Uterus (tissue), 4 donors: ENCODE measurements at places on chromosomes 2 and 18. TPM values are rescaled to one million over a fixed set of nuclear protein-coding genes. Genes with fewer than 3 reads are reported as not detected.

Gene CYP1B1
- 58.2 TPM for total RNA-seq

Gene HAAO
- total RNA-seq: 3.1 TPM

Gene CBLN2
- total RNA-seq: not detected

Gene UGT1A1
- total RNA-seq: not detected

Gene SPP2
- not detected for total RNA-seq

GRCh38 chr2:21047141-21048009 lies 3.5 kb upstream of the APOB start:
- DNase-seq: no peak

DNA sequence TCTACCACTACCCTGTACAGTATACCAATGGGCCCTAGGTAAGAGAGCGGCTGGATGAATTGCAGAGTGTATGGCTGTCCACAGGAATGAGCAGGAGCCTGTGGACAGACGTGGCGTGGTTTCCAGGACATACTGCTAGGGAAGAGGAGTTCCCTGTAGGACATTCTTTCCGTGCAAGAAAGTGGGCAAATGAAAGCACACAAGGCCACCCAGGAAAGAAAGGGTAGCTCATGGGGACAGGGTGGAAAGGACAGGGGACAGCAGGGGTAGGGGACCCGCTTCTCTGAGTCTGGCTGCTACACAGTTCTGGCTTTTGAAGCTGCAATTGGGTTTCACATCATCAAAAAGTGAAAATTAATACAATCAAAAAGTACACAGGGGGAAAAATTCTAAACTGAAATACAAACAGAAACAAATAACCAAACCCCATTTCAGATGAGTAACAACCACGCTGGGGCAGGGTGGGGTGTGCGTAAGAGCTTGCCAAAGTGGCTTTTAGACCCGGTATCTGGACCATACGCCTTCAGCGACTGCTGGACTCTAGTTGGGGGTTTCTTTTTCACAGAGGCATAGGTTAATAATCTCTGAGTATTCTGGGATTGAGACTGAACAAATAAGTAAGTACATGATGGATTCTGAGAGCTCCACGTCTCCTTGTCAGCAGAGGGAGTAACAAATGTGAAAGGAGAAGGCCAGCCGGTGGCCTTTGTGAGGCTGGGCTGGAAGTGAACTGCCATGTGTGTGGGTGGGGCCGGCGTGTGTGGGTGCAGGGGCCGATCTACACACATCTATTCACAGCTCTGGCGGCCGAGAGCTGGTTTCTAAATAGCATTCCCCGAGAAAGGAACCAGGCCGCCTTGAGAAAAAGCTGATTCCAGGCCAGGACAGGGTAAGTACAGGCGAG lies 84.0 kb downstream of the HDAC4 start:
- DNase-seq: peak; percentile 65

DNA sequence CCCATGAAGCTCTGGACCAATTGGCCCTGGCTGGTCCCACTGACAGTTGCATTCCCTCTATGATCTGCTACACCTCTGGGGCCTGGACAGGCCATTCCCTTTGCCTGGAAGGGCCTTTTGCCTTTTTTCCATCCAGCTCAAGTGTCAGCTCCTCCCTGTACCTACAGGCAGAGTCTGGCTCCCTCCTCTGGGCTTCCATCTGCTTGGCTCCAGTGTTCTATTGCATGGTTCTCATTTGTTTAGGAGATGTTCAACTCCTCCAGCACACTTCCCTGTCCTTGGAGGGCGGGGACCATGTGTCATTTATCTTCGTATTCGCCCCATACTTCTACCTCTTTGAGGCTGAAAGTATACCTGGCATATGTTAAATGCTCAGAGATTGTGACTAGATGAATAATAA lies 61.1 kb downstream of the PRKCE start:
- no peak for DNase-seq

DNA sequence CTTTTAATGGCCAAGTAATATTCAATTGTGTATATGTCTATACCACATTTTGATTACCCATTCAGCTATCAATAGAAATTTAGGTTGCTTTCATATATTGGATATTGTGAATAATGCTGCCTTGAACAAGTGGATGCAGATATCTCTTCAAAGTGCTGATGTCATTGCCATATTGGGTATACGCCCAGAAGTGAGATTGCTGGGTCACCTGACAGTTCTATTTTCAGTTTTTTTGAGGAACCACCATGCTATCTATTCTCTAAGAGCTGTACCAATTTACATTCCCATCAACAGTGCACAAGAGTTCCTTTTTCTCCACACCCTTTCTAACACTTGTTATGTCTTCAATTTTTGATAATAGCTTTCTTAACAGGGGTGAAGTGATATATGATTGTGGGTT lies 306.9 kb downstream of the ZNF516 start:
- DNase-seq: no peak

DNA sequence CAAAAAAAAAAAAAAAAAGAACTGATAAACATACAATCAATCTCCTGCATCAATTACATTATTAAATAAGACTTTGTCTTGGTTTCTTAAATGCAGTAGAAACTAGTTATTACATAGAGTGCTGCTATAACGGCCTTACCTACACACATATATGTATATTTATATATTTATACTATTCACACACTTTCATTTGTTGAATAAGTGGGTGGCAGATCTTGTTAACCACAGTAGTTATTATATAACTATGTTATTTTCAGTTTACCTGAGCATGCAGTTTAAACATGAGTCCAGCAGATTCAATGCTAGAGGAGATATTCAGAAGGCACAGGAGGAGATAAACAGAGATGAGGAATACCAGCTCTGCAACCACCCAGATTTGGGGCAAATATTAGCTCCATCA lies 81.5 kb upstream of the CD226 start:
- DNase-seq: no peak

GRCh38 chr18:66344227-66344626 lies 259.7 kb downstream of the CDH19 start:
- DNase-seq: no peak

- DNase-seq: no peak
Measured at GRCh38 chr2:56449449-56449860, 265.7 kb downstream of the CCDC85A start.

DNA sequence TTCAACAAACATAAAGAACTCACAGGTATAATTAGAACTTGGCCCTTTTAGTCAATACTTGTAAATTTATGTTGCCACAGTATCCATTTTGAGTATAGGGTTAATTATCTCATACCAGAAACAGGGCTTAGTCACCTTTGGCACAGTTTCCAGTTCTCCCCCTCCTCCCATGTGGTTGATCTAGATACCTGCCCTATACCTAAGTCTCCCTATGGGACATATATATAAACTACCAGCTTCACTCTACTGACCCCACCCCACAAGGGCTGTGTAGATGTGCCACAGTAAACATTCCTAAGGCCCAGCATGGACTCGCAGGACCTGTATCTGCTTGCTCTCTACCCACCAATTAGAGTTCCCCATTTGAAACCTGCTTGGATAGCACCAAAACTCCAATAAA lies 371.7 kb upstream of the RND3 start:
- DNase-seq: no peak

DNA sequence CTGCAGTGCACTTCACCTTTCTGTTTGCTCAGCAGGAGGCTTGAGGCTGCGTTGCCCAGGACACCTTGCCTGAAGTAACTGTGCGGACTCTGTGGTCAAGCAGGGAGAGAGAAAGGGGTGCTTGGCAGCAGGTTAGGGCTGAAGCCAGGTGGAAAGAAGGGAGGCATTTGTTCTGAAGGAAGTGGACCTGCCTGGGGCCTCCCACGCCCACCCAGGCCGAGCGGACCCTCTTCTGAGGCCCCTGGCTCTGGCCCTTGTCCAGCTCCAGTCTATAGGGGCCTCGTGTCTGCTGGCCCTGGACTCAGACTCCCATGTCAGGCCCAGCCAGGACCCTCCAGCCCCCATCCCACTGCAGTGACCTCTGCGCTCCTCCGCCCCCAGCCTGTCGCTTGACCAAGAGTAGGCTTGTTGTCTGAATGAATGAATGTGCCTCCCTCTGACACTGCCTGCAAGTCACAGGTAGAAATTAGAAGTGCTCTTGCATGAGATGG lies 2.5 kb downstream of the SNED1 start:
- no peak for DNase-seq

GRCh38 chr2:26730549-26731344 lies 33.3 kb upstream of the SLC35F6 start:
- DNase-seq: no peak

DNA sequence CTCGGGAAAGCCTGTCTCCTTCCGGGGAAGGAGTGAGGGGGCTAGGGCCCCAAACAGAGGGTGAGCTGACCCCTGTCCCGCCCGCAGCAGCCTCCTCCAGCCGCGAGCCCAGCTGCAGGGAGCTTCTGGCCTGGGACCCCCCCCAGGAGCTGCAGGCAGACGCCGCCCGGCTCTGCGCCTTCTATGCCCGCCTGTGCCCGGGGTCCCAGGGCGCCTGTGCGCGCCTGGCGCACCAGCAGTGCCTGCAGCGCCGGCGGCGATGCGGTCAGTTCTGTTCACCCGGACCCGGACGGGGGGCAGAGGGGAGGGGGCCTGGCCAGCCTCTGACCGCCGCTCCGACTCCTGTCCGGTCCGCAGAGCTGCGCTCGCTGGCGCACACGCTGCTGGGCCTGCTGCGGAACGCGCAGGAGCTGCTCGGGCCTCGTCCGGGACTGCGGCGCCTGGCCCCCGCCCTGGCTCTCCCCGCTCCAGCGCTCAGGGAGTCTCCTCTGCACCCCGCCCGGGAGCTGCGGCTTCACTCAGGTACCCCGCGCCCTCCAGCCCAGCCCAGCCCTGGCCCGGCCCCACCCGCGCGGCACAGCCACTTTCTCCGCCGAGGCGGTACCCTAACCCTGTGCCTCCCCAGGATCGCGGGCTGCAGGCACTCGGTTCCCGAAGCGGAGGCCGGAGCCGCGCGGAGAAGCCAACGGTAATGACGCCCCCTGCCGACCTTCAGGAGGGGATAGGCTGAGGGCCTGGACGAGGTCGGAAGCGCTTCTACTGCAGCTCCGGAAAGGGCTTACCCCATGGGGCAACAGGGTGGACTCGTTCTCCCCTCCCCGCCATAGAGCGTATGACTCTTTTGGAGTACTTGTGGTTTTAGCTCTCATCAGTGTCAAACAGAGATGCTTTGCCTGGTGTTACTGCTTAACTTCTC lies 2.0 kb upstream of the CHRND start:
- DNase-seq: no peak

GRCh38 chr2:69241093-69241492 lies 145.9 kb downstream of the GFPT1 start:
- no peak for DNase-seq

DNA sequence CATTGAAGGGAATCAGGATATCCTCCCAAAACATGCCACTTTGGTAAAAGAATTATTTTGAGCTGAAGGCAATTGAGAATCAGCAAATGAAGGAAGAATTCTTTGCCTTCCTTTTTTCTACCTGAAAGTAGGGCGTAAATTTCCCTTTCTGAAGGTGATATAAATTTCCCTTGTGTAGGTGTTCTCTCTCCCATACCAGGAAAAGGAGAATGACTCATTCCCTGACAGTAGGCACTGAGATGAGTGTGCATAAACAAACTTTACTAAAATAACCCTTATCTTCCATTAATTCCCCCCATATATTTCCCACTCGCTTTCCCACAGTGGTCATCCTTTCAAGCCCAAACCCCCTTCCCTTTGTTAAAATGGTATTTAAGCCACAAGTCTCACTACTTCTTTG lies 1339.0 kb downstream of the LRP1B start:
- no peak for DNase-seq

- DNase-seq: no peak
Measured at GRCh38 chr2:121650315-121650930, 1.2 kb upstream of the CLASP1 start.

DNA sequence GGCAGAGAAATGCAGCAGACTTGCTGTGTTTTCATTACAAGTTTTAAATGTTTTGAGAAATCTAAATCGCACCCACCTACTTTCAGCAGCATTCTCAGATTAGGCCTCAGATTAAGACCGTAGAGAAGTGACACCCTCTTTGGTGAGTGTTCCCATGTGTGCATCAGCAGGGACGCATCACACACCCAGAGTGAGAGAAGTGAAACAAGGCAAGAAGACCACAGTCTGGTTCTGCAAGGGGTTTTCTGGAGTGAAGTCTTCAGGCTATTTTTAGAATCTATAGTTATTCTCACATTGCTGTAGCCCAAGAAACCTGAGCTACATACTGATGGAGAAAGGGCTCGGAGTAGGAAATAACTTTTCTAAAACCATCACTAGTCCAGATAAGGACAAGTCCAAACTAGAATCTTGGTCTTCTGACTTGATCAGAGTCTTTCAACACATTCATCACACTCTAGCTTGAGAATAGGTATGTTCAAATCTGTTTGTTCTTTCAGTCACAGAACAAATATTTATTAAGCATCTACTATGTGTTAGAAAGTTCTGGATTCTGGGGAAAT lies 1216.6 kb upstream of the PIK3C3 start:
- DNase-seq: no peak

- no peak for DNase-seq
Measured at GRCh38 chr2:151808258-151809072, 19.8 kb downstream of the ARL5A start.

DNA sequence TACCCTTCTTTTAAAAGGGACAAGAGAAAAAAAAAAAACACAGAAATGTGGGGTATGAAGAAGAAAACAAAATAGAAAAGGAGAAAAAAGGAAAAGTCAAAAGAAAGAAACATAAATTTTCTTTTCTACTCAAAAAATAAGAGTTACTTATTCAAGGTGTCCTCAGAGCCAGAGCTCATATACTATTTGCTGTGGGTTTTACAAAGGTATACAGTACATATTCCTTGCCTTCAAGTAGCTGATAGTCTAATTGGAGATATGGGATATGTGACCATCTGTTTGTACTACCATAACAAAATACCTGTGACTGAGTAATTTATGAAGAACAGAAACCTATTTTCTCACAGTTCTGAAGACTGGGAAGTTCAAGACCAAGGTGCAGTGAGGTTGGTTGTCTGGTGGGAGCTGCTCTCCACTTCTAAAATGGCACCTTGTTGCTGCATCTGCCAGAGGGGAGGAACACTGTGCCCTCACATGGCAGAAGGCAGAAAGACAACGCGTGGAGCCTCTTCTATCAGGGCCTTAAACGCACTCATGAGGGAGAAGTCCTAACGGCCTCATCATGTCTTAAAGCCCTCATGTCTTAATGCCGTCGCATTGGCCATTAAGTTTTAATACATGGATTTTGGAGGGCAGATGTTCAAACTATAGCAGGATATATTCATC lies 33.9 kb downstream of the NBAS start:
- no peak for DNase-seq

DNA sequence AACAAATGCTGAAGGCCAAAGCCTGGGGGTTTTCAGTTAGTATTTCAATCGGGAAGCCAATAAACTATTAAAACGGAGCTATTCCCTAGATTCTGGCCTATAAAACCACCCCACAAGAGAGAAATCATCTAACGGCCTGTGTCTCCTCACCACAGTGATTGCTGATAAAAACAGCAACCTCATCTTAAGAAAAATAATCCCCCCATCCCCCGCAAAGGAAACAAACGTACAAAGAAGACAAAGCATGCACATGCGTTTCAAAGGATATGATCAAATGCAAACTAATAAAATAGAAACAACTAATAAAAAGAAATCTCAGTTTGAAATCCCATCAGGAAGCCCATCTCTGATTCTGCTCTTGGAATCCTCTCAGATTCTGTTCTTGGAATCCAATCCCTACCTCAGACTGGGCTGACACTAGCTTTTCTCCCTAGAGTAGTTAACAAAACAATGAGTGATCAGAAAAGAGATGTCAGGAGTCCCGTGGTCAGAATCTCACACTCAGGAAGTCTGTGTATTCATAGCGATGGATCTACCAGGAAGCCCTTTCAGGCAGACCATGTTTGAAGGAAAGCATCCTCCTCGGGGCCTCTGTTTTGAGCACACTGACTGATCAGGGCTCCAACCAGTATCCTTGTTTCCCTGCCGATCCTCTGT lies 150.7 kb downstream of the THADA start:
- no peak for DNase-seq
